ENCODE measurements at places on chromosomes 5 and 9. TPM values are rescaled to one million over a fixed set of nuclear protein-coding genes. Genes with fewer than 3 reads are reported as not detected.

NFIB gene
- 5.6 TPM for polyA plus RNA-seq

RNF208 gene
- 2.3 TPM for polyA plus RNA-seq

STPG3 gene
- not detected for polyA plus RNA-seq

SHROOM1 gene
- polyA plus RNA-seq: 1.1 TPM

PCA3 gene
- polyA plus RNA-seq: not detected

TNIP1 gene
- polyA plus RNA-seq: 95.9 TPM

DPP7 gene
- 501 TPM for polyA plus RNA-seq

PRRC1 gene
- 16.4 TPM for polyA plus RNA-seq

INSL4 gene
- not detected for polyA plus RNA-seq

MCC gene
- polyA plus RNA-seq: 1.6 TPM

PCDHGA9 gene
- 0.29 TPM for polyA plus RNA-seq

ZNF608 gene
- 6.9 TPM for polyA plus RNA-seq

CCNO gene
- 0.10 TPM for polyA plus RNA-seq

EXOSC3 gene
- 38.8 TPM for polyA plus RNA-seq

PRDM9 gene
- polyA plus RNA-seq: not detected

DOCK2 gene
- polyA plus RNA-seq: 39.6 TPM

TMEM245 gene
- 5.0 TPM for polyA plus RNA-seq

SPAG8 gene
- polyA plus RNA-seq: 1.7 TPM

LHX3 gene
- not detected for polyA plus RNA-seq

PDE6A gene
- not detected for polyA plus RNA-seq

IFNA2 gene
- polyA plus RNA-seq: not detected

HARS2 gene
- polyA plus RNA-seq: 26.1 TPM

ARSI gene
- 0.07 TPM for polyA plus RNA-seq

TAF11L5 gene
- not detected for polyA plus RNA-seq

ANKRD33B gene
- 2.0 TPM for polyA plus RNA-seq

ZFP2 gene
- 1.5 TPM for polyA plus RNA-seq

CENPK gene
- polyA plus RNA-seq: 7.6 TPM

ZNF618 gene
- 2.4 TPM for polyA plus RNA-seq

IFNK gene
- not detected for polyA plus RNA-seq

CDC20B gene
- polyA plus RNA-seq: not detected

C7 gene
- polyA plus RNA-seq: 32.8 TPM

RPL37 gene
- 5,099 TPM for polyA plus RNA-seq

SLC25A48 gene
- polyA plus RNA-seq: not detected

SHLD3 gene
- 3.7 TPM for polyA plus RNA-seq

TAS2R1 gene
- not detected for polyA plus RNA-seq

All from spleen (tissue), 13 donors.